ENCODE measurements at places on chromosomes 12 and 14.

- DNase-seq: no peak
These were observed 27.3 kb downstream of the SERPINA1 start for GRCh38 chr14:94360945-94361565.

GRCh38 chr12:105228966-105229365 lies 7.0 kb downstream of the APPL2 start:
- DNase-seq: no peak

DNA sequence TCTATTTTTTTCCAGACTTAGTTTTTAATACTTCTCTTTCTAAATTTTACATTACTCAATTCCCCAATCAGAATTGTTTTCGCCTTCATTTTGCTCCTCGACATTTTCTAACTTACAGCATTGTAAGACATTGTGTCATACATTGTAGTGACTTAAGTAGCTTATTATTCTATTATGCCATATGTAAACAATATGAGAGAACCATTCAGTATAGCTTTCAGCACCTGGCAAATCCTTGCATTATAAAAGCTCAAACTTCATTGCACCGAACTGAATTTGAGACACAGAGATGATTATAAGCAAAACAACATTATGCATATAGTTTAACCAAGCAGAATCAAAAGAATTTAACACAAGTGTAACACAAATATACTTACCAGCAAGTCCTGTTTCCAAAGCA lies 46.8 kb downstream of the EXOC5 start:
- no peak for DNase-seq

DNA sequence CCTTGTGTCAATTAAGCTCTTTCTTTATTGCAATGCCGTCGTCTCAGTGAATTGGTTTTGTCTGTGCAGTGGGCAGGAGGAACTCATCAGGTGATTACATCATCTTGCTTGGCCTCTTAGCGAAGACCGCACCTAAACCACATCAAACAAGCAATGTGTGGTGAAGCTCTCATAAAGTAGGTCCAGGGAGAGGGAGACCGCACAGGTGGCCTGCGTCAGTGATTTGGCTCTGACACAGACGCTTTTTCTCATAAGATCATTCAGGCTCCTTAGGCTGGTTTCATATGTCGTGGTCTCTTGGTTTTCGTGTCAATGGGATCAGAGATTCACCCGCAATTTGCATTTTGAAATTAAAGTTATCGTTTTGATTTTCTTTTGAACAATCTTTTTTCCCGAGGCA lies 6.7 kb upstream of the TESC start:
- DNase-seq: no peak

GRCh38 chr12:12764824-12765223 lies 20.6 kb upstream of the APOLD1 start:
- DNase-seq: no peak

DNA sequence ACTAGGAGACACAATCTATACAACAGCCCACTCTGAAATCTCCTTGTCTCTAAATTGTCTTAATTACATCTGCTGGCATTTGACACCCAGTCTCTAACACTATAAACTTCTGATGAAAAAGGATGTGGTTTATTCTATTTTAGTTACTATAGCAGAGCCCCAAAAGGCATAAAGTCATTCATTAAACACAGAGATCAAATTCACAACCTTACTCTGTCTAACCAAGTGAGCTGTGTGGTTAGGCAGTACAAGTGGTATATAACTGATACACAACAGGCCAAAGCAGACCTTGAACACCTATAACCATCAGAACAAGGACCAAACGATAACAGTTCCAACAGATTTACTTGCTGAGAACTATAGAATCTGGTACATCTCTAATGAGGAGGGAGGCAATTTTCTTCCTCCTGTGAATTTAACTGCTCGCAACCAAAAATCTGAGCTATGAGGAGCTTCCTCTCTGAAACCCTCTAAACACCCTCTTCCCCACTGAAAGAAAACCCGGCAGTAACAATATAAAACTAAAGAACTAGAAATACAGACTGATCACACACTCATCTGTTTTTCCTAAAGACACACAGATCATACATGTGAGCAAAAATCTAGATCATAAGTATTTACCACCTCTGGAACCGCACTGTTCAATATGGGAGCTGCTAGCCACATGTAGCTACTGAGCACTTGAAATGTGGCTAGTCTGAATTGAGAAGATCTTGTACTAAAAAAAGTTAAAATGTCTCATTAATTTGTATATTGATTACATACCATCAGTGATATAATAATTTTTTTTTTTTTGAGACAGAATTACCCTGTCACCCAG lies 17.7 kb downstream of the SPPL3 start:
- DNase-seq: no peak

DNA sequence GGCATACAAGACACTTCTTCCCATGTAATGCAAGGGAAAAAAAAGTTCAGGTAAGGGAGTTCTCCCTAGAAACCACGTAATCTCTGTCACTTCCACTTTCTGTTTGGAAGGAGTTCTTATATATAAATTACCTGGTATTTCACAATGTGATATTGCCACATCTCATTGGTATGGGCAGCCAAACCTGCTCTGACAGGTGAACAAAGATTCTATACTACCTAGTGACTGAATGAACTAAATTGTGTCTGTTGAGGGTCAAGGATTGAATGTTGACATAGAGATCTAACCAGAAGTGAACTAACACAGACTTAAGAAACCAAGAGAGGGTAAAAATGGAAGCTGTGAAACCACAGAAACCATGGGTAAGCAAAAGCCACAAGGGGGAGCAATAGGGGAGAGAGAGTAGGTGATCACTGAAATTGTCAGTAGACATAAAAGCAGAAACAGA lies 161.3 kb downstream of the RPL10L start:
- no peak for DNase-seq

DNA sequence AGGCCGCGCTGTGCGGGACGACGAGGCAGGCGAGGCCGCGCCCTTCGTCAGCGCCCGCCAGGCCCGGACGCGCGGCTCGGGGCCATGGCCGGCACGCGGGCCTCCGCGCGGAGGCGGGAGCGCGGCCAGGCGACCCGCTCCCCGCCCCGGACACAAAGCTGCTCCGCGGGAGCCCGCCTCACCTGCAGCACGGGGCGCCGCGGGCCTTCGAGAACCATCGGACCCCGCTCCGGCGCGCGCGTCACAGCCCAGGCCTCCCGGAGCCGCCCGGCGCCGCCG lies 342 bp downstream of the DICER1 start:
- DNase-seq: no peak

DNA sequence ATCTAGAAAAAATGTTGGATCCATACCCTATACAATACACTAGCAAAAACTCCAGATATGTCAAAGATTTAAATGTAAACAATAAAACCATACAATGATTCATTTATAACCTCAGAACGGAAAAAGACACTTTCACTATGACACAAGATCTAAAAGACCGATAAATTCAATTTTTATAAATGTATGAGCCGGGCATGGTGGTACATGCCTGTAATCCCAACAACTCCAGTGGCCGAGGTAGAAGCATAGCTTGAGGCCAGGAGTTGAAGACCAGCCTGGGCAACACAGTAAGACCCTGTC lies 2.5 kb upstream of the SOS2 start:
- no peak for DNase-seq

- DNase-seq: no peak
These were observed 130.2 kb downstream of the PELI2 start for GRCh38 chr14:56248442-56248841.

GRCh38 chr14:35342489-35343010 lies 50.4 kb downstream of the PSMA6 start:
- DNase-seq: no peak

- DNase-seq: no peak
These were observed 60.9 kb upstream of the OR4E1 start for GRCh38 chr14:21734457-21735074.

- no peak for DNase-seq
These were observed 1.8 kb downstream of the HSPB8 start for GRCh38 chr12:119180380-119181040.

GRCh38 chr12:93870020-93870795 lies 193.0 kb downstream of the CRADD start:
- DNase-seq: no peak
